ENCODE measurements at places on chromosomes 3 and 15.
A peak's percentile ranks its signal among the peaks of the same experiment; 100 is the strongest.

- DNase-seq = no peak
Observed at GRCh38 chr3:14512942-14513327, 27.2 kb downstream of the GRIP2 start.

GRCh38 chr15:23395030-23395692 is 40.6 kb downstream of the GOLGA8S start:
- no peak for DNase-seq

- DNase-seq = no peak
Observed at GRCh38 chr3:57025237-57025636, 35.2 kb upstream of the SPATA12 start.

DNA sequence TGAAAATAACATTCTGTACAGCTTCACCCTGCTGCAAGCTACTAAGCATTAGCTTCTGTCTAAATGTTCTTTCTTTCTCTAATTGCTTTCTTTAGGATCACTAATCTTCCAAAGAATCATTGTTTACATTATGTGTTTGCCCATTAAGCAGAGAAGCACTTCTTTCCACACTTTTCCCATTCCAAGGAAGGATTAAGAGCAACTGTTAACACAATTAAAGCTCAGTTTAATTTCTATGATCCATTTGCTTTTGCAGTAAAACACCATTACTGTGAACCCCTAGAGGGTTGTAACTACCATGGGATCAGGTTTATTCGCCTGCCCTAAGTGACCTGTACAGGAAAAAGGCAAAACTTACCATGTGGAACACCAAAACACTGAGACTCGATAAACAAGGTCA is 125.8 kb upstream of the ZNF385D start:
- DNase-seq = no peak

DNA sequence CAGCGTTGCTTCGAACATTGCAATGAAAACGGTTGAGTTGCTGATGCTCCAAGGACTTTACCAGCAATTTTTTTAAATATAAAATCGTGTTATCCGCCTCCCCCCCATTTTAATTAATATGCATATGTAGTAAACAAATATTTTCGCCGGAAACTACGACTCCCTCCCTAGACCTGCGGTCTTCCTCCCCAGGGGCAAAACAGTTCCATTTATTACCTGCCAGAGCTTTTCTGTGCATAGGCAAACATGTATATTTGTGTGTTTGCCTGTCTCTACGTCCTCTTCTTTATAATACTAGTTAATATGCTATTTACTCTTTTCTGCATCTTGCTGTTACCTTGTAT is 593 bp upstream of the RSL24D1 start:
- DNase-seq = no peak

- DNase-seq = no peak
Observed at GRCh38 chr3:135930255-135930654, 35.3 kb upstream of the PPP2R3A start.

DNA sequence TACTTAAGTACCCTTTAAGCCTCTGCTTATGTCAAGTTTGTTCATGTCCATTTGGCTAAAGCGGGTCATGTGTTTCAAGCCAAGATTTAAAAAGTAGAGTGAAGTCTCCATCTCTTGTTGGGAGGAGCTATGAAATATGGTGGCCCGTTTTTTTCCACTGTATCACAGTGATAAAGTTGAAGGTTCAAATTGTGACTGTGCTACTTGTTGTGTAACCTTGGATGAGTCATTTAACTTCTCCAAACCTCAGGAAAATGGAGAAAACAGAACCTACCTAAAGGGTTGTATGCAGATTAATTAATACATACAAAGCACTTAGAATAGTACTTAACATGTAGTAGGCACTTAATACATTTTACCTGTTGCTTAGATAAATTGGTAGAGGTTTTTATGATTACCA is 43.4 kb downstream of the SNAPC5 start:
- no peak for DNase-seq

DNA sequence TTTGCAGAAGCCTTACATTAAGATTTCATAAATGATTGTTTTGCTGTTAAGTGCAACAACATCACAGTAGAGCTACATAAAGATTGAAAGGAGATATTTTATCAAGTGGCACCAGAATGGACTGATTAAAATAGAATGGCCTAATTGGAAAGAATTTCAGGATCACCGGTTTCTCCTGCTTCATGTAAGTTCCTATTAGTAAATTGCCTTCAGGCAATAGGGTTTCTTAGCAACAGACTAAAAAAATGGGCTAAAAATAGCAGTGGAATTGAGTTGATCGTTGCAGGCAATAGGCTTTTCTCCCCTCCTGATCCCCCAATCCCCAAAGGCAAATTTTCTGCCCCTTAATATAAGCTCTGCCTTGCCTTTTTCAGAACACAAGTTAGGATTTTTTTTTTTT is 917 bp downstream of the LNP1 start:
- no peak for DNase-seq

GRCh38 chr15:77581896-77582569 is 50.7 kb downstream of the LINGO1 start:
- no peak for DNase-seq

DNA sequence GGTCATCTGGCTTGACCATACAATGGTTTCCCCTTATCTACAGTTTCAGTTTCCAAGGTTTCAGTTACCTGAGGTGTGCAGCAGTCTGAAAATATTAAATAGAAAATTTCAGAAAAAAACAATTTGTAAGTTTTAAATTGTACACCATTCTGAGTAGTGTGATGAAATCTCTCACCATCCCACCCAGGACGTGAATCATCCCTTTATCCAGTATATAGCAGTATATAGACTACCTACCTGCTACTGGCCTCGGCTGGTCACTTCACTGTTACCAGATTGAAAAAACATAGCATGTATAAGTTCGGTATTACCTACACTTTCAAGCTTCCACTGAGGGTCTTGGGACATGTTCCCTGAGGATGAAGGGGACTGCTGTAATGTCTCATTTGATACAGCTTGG is 12.0 kb downstream of the ARIH1 start:
- DNase-seq = no peak

GRCh38 chr3:129365296-129366136 is 62.9 kb downstream of the EFCAB12 start:
- DNase-seq = no peak

DNA sequence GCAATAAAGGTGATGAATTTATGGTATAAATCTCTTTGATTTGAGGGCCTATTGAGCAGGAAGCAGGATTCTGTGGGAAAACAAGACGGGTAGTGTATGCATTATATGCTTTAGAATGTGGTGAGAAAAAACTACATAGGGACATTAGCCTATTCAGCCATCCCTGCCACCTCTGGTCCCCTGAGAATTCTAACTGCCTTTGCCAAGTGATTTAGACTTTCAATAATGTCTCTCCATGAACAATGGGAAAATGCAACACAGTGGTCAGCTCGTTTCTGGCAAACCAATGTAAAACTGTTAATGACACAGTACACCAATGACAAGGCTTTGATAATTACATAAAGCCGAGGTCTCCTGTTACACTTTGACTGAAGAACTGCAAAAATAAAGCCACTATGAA is 314.7 kb upstream of the CNTN4 start:
- DNase-seq = no peak

DNA sequence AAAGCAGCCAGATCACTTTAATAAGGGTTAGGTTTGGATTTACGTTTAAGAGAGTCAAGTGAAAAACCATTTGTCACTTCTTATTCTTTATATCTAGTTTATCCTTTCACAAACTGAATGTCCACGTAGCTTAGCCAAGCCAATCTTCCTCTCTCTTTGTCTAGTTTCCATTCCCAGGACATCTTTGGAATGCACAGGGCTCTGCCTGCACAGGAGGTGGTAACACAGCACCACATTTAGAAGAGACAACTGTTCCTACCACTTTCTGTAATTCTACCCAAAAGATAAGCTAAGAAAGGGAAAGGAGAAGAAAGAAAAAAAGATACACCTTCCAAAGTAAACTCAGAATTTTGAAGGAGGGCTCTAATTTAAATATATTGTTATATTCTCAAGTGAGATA is 67.9 kb downstream of the IGSF11 start:
- no peak for DNase-seq

DNA sequence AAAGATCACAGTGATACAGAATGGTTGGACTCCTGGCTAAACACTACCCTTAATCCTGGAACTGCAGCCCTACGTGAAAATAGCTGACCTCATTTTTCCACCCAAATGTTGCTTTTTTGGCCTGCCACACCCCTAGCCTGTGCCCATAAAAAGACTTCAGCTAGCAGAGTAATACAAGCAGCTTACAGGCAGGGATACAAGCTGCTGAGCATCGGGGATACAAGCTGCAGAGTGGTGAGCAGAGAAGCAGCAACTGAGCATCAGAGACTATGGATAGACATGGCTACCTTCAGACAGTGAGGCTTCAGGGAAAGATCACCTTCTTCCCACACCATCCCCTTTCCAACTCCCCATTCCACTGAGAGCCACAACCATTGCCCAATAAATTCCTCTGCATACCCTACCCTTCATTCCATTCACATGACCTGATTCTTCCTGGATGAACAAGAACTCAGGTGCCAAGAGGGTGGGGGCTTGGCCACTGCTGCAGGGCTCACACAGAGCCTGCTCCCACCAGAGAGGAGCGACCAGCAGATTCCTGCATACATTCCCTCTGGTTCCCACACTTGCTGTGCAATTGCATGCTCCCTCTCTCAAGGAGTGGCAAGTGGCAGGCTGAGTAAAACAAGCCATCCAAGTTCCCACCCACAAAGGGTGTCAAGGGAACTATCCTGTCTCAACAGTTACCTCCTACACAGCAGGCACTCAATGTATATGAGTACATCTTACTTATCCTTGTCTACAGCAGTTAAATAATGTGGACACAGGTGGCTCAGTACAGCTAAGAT is 217.5 kb downstream of the ALCAM start:
- DNase-seq = no peak

GRCh38 chr3:149553781-149554451 is 79.4 kb downstream of the TM4SF4 start:
- peak; percentile 6 for DNase-seq

DNA sequence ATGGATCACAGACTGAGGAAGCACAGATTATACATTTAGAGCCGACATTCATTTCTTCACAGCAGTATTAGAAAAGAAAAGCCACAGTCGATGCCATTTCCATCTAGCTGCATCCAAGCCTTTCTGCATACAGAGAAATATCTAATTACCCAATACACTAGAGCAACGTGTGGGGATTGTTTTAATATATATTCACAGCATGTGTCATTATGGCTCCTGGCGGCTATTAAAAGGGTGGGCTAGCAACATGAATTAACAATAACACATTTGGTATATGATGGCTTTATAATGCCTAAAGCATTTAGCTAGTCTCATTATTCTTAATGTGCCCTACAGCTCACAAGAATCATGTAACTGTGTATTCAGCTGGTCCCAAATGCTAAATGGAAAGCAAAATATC is 1030.5 kb downstream of the FHIT start:
- no peak for DNase-seq

DNA sequence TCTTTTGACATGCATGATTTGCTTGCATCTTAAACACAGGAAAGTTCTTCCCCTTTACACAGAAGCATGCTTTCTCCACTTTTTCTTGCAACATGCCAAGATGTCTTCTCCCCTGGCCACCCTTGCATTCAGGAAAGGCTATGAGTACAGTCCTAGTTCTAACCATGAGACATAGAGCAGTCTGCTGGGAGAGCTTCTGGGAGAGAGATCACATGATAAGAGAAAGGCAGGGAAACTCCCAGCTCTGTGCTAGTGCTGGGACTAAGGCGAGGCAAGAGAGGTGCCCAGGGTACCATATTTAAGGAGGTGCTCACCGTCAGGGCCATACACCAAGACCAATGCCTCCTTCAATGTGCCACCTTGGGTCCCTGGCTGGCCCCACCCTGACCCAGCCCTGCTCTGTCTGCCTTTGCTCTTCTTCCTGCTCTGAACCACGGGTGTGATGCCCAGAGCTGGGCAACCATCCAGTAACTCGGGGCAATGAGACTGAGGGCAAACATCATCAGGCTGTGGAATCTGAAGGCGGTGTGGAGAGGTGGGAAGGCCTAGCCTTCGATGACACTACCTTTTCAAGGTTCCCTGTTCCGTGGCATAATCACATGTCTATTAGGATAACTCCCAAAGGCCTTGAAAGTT is 77.4 kb upstream of the PRR20G start:
- no peak for DNase-seq

DNA sequence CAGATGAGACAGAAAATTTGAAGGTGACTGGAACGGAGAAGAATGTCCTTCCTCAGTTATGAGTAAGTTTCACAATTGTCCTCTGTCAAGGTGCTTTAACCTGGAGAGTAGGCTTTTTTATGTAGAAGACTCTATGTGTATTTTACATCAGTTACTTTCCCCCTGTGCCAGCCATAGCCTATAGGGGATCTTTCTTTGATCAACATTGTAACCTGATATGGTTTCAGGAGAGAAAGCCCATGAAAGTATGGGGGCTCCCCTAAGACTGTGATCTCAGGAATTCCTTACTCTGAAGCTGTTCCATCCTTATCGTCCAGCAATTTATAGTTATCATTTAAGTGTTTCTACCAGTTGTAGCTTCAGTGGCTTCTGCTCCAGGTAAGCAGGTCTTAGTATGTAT is 1076.3 kb upstream of the EPHA6 start:
- DNase-seq = no peak

DNA sequence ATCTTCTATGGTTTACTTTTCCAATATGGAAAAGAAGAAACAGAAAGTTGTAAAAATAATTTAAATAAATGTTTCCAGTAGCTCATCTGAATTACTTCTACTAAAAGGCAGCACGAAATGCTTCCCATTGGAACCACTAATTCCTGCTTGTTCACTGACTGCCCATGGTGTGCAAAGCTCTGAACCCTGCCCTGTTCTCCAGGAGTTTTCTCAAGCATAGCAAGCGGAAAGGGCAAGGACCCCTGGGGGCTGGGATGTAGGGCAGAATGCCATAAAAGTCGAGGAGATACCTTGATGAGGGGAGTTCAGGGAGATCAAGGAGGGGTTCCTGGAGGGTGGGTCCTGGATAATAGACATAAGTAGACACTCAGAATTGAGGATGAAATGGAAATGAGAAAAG is 35.3 kb upstream of the BNC1 start:
- no peak for DNase-seq

DNA sequence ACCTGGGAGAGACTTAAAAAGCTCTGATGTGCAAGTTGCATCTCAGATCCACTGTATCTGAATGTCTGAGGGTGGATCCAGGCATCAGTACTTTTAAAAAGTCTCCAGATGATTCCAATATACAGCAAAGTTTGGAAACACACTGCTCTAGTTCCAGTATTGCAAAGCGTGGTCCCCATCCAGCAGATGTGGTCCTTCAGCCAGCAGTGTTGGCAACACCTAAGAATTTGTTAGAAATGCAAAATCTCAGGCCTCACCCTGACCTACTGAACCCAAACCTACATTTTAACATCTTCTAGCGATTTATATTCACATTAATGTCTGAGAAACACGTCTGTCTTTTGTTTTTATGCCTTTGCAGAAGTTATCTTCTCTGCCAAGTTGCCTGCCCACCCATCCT is 32.2 kb upstream of the SGO1 start:
- no peak for DNase-seq

Data from C1 segment of cervical spinal cord (tissue), 14 donors.